ENCODE measurements at places on chromosomes 3 and 15. TPM values are rescaled to one million over a fixed set of nuclear protein-coding genes. Genes with fewer than 3 reads are reported as not detected.

GRCh38 chr3:66372681-66373350 is 128.0 kb downstream of the LRIG1 start:
- no peak for DNase-seq

- DNase-seq, result no peak
Observed at GRCh38 chr15:29936353-29937049, 114.2 kb upstream of the TJP1 start.

DNA sequence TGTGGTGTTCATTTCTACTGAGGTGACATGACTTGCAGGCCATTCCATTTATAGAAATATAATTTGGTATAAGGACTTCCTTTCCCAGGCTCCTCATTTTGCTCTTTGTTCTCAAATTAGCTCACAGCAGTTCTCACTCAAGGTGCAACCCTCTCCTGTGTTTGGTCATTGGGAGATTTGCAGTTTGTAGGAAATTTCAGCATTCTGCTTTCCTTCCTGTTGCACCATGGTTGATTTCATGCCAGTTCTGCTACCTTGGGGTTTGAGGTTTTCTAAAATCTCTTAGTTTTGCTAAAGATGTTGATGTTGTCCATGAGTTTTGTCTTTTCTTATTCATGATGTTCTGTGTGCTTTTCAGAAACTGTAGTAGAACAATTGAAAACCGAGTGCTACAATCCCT is 65.7 kb upstream of the PROK2 start:
- DNase-seq, result no peak

- no peak for DNase-seq
Observed at GRCh38 chr15:38061856-38062649, 127.6 kb downstream of the TMCO5A start.

DNA sequence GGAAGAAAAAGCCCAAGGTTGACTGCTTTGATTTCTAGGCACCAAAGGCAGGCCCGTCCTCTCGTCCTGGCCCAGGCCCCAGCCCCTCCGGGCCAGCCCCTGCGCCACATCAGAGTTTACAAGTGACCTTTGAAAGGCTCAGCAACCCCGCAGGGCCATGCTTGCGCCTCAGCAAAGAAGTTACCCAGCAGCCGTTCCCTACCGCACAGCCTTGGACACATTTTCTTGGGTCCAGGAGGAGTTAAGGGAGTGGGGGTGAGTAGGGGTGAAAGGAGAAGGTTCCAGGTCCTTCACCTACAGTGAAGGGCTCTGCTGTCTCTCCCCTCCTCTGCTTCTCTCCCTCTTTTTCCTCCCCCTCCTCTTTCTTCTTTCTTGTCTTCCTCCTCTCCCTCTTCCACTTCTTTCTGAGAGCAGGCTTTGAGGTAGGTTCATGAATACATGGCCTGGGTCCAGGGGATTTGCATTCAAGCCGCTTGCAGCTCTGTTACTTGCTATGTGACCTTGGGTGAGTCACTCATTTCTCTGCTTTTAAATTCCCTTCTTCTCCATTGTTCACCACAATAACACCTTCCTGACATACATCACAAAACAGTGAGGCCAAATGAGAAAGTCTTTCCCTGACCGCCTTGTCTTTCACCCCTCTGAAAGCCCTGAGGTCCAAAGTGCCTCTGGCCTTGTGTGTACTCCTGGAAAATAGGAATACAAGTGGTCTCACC is 223.3 kb upstream of the TPRG1 start:
- DNase-seq, result no peak

DNA sequence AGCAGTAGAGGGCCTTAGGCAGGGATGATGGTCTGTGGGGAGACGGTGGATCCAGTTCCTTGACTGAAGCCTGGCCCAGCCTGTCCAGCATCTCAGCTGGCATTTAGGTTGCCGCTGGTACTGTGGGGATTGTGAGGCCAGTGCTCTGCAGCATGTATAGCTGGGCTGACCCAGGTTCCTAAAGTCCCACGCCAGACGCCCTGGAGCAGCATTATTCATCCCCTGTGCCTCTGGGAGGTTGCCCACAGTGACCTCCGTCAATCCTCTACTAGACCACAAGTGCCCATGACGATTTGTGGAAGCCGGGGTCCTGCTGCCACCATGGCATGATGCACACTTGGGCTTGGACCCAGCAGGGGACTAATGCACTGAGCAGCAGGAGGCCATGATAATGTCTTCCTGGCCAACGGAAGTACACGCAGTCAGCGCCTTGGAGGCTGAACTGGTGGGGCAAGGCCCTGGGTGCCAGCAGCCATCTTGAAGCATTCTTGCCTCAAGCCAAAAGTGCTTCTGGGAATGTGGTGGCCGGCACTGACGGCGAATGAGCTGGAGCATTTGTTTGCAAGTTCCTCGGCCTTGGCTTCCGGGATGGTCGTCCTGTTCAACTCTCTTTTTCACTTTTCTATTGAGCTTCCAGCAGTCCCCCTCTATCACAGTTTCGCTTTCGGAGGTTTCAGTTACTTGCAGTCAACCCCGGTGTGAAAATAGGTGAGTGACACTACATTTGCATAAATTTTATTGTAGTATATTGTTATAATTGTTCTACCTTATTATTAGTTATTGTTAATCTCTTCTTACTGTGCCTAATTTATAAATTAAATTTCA is 949.4 kb downstream of the ROBO1 start:
- no peak for DNase-seq

DNA sequence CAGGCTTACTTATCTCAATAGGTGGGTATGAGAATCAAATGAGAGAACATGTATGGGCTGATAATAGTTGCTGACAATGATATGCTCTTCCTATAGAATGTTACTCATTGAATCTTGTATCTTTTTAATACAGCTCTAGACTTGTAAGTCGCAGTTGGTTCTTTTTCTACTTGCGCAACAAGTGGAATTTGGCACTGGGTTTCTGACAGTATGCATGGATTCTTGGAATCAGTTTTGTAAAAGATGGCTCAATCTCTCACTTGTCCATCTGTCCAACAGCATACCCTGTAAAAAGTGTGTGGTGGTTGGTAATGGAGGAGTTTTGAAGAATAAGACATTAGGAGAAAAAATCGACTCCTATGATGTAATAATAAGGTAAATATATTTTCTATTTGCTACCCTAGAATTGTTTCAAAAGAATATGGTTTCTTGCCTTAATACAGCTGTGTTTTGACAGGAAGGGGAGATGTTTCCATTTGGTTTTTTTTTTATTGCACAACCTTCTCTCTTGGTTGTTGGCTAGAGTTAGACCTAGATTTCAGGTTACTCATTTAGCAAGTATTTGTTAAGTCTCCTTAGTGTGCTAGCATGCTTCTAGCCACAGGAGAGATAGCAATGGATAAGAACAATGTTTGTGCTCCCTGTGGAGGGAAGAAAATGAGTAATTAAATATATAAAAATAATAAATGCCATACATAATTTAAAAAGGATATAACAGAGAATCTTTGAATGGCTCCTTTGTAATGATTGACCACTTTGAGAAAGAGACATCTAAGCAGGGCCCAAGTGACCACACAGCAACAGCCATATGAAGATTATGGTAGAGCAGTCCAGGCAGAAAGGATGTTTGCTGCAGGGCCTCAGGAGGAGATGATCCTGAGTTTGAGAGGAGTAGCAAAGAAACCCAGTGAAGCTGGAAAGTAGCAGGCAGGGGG is 21.8 kb downstream of the ST3GAL6 start:
- no peak for DNase-seq

GRCh38 chr15:27399241-27399640 is 428.3 kb downstream of the GABRG3 start:
- no peak for DNase-seq

GRCh38 chr3:59446775-59447465 is 397.1 kb upstream of the CFAP20DC start:
- no peak for DNase-seq

- DNase-seq, result no peak
Observed at GRCh38 chr3:172982736-172983364, 158.2 kb downstream of the SPATA16 start.

DNA sequence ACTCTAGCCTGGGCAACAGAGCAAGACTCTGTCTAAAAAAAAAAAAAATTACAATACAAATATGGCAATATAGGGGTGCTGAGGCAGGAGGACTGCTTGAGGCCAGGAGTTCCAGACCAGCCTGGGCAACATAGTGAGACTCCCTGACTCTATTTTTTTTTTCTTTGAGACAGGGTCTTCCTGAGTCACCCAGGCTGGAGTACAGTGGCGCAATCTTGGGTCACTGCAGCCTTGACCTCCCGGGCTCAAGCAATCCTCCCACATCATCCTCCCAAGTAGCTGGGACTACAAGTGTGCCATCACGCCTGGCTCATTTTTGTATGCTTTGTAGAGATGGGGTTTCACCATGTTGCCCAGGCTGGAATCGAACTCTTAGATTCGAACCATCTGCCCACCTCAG is 17.3 kb upstream of the RAB11A start:
- DNase-seq, result no peak

Gene LTF
- total RNA-seq, result 0.22 TPM

Gene GATA2
- total RNA-seq, result not detected

All from B cell (primary cell).